Fibroblast of lung (primary cell): ENCODE measurements at places on chromosomes 5 and 9. TPM values are rescaled to one million over a fixed set of nuclear protein-coding genes. Genes with fewer than 3 reads are reported as not detected.

GRCh38 chr5:105868038-105868780 lies 1802.5 kb downstream of the EFNA5 start:
- no peaks in the 10 kb centered on the region for H3K36me3 ChIP-seq
- H3K4me1 ChIP-seq: no peaks in the 10 kb centered on the region
- H3K27me3 ChIP-seq: no peaks in the 10 kb centered on the region

The PLPP7 gene
- total RNA-seq: 8.2 and 9.4 TPM in 2 replicates

GRCh38 chr9:97487861-97488260 lies 13.6 kb upstream of the TMOD1 start:
- no peaks in the 10 kb centered on the region for H3K27me3 ChIP-seq
- H3K4me1 ChIP-seq: no peaks in the 10 kb centered on the region
- no peak for DNase-seq
- no peaks in the 10 kb centered on the region for H3K36me3 ChIP-seq

The MACROH2A1 gene
- 154 and 191 TPM in 2 replicates for total RNA-seq

The C5 gene
- 7.3 and 8.2 TPM in 2 replicates for total RNA-seq

The MARVELD2 gene
- total RNA-seq: 1.3 and 2.5 TPM in 2 replicates

DNA sequence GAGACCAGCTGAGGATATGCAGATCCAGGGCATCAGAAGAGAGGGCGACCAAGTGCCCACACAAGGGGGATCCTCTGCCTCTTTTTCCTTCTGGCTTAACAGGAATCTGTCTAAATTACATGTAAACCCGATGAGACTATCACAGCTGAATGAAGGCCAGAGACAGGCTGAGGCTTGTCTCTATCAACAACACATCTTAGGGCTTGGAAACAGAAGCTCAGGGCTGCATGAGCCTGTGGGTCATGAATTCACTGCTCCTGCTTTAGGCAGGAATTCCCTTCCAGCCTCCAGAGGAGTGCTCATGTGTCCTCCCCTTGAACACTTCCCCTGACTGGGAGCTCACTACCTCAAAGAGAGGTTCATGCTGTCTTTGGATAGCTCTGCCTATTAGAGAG lies 106.1 kb upstream of the PHYKPL start:
- no peak for DNase-seq
- H3K27ac ChIP-seq: no peak overlapping the region
- no peaks in the 10 kb centered on the region for H3K36me3 ChIP-seq
- H3K4me1 ChIP-seq: no peaks in the 10 kb centered on the region
- no peaks in the 10 kb centered on the region for H3K27me3 ChIP-seq

The HMGCS1 gene
- total RNA-seq: 93.2 and 253 TPM in 2 replicates

The CNTLN gene
- 13.0 and 16.7 TPM in 2 replicates for total RNA-seq

- no peaks in the 10 kb centered on the region for H3K27me3 ChIP-seq
- H3K36me3 ChIP-seq: peaks cover 5% of the 10 kb centered on the region
- H3K27ac ChIP-seq: no peak overlapping the region
- no peak overlapping the region for H3K4me3 ChIP-seq
- H3K4me1 ChIP-seq: no peaks in the 10 kb centered on the region
- no peak for DNase-seq
These were observed 15.2 kb downstream of the TSTD2 start for GRCh38 chr9:97617939-97618416.

GRCh38 chr5:34718516-34718915 lies 62.4 kb downstream of the RAI14 start:
- peaks cover 25% of the 10 kb centered on the region for H3K4me1 ChIP-seq
- peak overlapping the region; percentile 91 for H3K27ac ChIP-seq
- DNase-seq: peak; percentile 43
- no peaks in the 10 kb centered on the region for H3K27me3 ChIP-seq
- no peaks in the 10 kb centered on the region for H3K36me3 ChIP-seq

The ZNF484 gene
- total RNA-seq: 13.1 and 15.4 TPM in 2 replicates

- H3K27ac ChIP-seq: no peak overlapping the region
- H3K4me1 ChIP-seq: peaks cover 6% of the 10 kb centered on the region
- peak; percentile 72 for DNase-seq
- H3K27me3 ChIP-seq: no peaks in the 10 kb centered on the region
- peak overlapping the region; percentile 7 for H3K4me3 ChIP-seq
- no peaks in the 10 kb centered on the region for H3K36me3 ChIP-seq
These were observed 59.1 kb upstream of the IER5L start for GRCh38 chr9:129237164-129237611.

- peaks cover 3% of the 10 kb centered on the region for H3K4me1 ChIP-seq
- no peak overlapping the region for H3K4me3 ChIP-seq
- H3K27ac ChIP-seq: no peak overlapping the region
- H3K27me3 ChIP-seq: no peaks in the 10 kb centered on the region
- peaks cover 1% of the 10 kb centered on the region for H3K36me3 ChIP-seq
- DNase-seq: no peak
These were observed 58.7 kb downstream of the PRDM6 start for GRCh38 chr5:123147741-123148140.

GRCh38 chr9:110975278-110975677 lies 63.0 kb downstream of the LPAR1 start:
- H3K4me3 ChIP-seq: no peak overlapping the region
- H3K36me3 ChIP-seq: peaks cover 10% of the 10 kb centered on the region
- peaks cover 16% of the 10 kb centered on the region for H3K4me1 ChIP-seq
- no peak for DNase-seq

GRCh38 chr5:142181096-142181495 lies 72.5 kb downstream of the NDFIP1 start:
- no peaks in the 10 kb centered on the region for H3K36me3 ChIP-seq
- H3K4me1 ChIP-seq: no peaks in the 10 kb centered on the region
- no peaks in the 10 kb centered on the region for H3K27me3 ChIP-seq
- no peak overlapping the region for H3K4me3 ChIP-seq

DNA sequence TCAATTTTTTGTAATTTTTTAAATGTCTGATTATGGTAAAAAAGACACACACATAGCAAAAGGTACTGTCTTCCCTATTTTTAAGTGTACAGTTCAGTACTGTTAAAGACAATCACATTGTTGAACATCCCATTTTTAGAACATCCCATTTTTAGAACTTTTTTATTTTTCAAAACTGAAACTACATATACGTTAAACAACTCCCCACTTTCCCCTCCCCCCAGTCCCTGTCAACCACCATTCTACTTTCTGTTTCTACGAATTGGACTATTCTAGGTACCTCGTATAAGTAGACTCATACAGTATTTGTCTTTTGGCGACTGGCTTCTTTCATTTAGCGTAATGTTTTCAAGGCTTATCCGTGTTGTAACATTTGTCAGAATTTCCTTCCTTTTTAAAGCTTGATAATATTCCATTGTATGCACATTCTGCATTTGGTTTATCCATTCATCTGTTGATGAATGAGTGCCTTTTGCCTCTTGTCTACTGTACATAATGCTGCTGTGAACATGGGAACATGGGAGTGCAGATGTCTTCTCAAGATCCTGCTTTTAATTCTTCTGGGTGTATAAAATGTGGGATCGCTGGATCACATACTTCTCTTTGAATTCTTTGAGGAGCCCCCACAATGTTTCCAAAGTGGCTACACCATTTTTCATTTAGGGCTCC lies 154.0 kb downstream of the PIK3R1 start:
- H3K36me3 ChIP-seq: no peaks in the 10 kb centered on the region
- no peaks in the 10 kb centered on the region for H3K4me1 ChIP-seq
- DNase-seq: no peak
- H3K27ac ChIP-seq: no peak overlapping the region
- no peak overlapping the region for H3K4me3 ChIP-seq
- H3K27me3 ChIP-seq: no peaks in the 10 kb centered on the region

- H3K4me1 ChIP-seq: peaks cover 6% of the 10 kb centered on the region
- no peaks in the 10 kb centered on the region for H3K27me3 ChIP-seq
- H3K27ac ChIP-seq: no peak overlapping the region
- H3K36me3 ChIP-seq: no peaks in the 10 kb centered on the region
These were observed 120.4 kb downstream of the RAPGEF6 start for GRCh38 chr5:131514316-131515283.

DNA sequence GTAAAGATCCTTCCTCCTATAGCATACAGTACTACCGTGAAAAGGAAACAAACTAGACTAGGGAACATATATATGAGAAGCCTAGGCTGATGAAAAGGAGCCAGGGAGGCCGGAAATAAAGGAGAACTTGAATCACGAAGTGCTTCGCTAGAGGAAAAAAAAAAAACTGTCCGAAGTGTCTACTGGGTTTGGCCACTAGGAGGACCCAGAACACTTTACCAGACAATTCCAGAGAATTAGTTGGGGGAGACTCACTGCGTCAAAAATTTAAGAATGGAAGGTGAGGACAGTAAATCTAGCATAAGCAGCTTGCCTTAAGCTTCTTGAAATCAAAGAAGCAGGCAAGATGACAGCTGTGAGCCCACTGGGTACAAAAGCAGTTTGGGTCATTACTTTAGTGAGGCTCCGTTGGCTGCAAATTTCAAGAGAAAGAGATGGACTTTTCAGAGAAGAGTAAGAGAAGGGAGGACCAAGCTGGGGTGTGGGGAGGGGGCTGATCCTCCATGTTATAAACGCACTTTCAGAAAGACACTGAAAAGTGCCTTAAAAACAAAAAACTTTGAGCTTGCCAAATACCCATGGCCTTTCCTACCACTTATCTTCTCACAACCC lies 47.4 kb downstream of the P4HA2 start:
- no peaks in the 10 kb centered on the region for H3K4me1 ChIP-seq
- H3K36me3 ChIP-seq: no peaks in the 10 kb centered on the region
- peak; percentile 81 for DNase-seq
- no peaks in the 10 kb centered on the region for H3K27me3 ChIP-seq

- peaks cover 13% of the 10 kb centered on the region for H3K4me1 ChIP-seq
- H3K27ac ChIP-seq: no peak overlapping the region
- no peaks in the 10 kb centered on the region for H3K27me3 ChIP-seq
- H3K36me3 ChIP-seq: peaks cover under 1% of the 10 kb centered on the region
These were observed 17.5 kb downstream of the IRF1 start for GRCh38 chr5:132473019-132473531.

The IRGM gene
- total RNA-seq: 0.17 TPM in 1 of 2 replicates, not detected in the other

DNA sequence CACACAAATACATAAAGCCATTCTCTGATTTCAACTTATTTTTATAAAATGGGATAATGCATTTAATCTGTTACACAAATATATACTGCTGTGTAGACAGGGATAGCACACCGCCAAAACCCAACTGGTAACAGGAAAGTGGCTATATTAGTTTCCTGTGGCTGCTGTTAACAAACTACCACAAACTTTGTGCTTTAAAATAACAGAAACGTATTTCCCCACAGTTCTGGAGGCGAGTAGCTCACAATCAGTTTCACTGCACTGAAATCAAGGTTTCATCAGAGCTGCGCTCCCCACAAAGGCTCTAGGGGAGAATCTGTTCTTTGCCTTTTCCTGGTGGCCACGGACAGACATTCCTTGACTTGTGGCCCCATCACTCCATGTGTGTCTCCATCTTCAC lies 94.0 kb downstream of the MLLT3 start:
- H3K4me3 ChIP-seq: no peak overlapping the region
- DNase-seq: no peak
- H3K36me3 ChIP-seq: no peaks in the 10 kb centered on the region
- no peak overlapping the region for H3K27ac ChIP-seq
- no peaks in the 10 kb centered on the region for H3K4me1 ChIP-seq

The BAAT gene
- total RNA-seq: not detected in 2 replicates

DNA sequence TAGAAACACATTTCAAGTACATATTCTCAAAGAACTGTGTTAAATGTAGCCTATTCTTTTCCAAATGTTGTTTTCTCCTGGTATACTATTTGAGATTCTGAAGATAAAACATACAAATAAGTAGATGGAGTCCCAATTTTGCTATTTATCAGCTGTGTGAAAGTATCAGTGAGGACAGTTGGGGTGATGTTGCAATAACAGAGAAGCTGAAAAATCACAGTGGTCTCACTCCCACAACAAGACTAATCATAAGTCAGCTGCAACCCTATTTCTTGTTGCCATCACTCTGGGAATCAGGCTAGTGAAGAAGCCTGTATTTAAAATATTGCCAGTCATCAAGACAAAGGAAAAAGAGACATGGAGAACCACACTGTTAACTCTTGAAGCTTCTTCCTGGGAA lies 25.9 kb upstream of the LURAP1L start:
- H3K4me3 ChIP-seq: no peak overlapping the region
- H3K27ac ChIP-seq: no peak overlapping the region
- H3K27me3 ChIP-seq: no peaks in the 10 kb centered on the region
- DNase-seq: no peak
- H3K36me3 ChIP-seq: no peaks in the 10 kb centered on the region

DNA sequence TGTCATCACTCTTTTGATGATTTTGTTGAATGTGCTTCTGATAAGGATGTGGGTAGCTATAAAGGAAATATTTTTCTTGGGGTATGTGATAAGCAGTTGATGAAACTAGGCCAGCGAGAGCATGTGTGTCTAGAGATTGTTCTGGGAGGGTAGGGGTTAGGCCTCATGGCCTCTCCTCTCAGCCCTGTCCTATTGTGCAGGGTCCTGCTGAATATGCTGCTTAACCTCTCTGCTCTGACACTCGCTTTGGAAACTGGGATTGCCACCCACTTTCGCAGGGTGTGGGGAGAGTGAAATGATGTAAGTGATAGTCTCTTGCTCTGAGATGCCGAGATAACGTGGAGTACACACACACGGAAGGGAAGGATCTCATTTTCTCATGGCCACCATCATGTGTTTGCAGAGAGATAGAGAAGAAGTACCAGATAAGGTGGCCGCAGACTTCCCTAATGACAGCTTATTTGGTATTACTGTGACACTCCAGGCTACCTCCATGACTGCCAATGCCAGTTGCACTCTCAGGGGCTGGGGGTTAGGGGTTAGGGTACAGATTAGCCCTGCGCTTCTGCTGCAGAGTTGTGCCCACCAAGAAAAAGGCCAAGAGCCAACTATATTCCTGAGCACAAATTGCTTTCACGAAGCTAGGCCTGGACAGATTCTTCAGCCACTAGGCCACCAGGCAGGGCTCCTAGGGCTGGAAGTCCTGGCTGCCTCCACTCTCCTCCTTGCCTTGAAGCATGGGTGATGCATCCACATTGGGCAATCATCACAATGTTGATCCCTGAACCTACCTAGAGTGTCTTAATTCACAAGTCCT lies 25.2 kb upstream of the TNFAIP8 start:
- H3K27me3 ChIP-seq: no peaks in the 10 kb centered on the region
- no peak overlapping the region for H3K27ac ChIP-seq
- DNase-seq: no peak
- H3K36me3 ChIP-seq: no peaks in the 10 kb centered on the region
- H3K4me3 ChIP-seq: no peak overlapping the region

DNA sequence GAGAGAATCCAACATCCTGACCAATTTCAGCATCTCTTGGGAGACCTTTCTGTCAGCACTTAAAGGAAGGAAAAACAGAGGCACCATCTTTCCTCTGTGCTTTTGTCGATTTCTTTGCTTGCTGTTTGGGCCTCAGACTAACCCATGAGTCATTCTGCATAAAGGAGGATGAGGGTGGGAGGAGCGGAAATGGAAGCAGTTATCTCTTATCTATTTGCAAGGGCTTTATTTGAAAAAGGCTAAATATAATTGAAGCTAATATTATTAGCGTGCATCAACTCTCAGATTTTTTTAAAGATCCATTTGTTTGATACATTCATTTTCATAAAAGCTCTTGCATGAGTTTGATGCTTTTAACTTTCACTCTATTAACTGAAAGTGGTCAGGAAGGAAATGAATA lies 72.9 kb downstream of the ZNF622 start:
- H3K36me3 ChIP-seq: no peaks in the 10 kb centered on the region
- H3K27me3 ChIP-seq: no peaks in the 10 kb centered on the region
- H3K4me3 ChIP-seq: no peak overlapping the region
- H3K4me1 ChIP-seq: no peaks in the 10 kb centered on the region
- no peak for DNase-seq
- H3K27ac ChIP-seq: no peak overlapping the region

The SV2C gene
- not detected in 2 replicates for total RNA-seq

The CYFIP2 gene
- total RNA-seq: 16.4 and 27.6 TPM in 2 replicates

The CDH6 gene
- total RNA-seq: 9.8 and 10.4 TPM in 2 replicates

GRCh38 chr9:26319859-26320258 lies 572.7 kb downstream of the CAAP1 start:
- DNase-seq: no peak
- H3K27me3 ChIP-seq: no peaks in the 10 kb centered on the region
- no peak overlapping the region for H3K4me3 ChIP-seq
- H3K27ac ChIP-seq: no peak overlapping the region

The FGF1 gene
- 0.77 and 3.5 TPM in 2 replicates for total RNA-seq

The PTCH1 gene
- total RNA-seq: 18.0 and 20.1 TPM in 2 replicates
